Smooth muscle cell of the umbilical artery (primary cell): ENCODE measurements at places on chromosomes 2 and 18. TPM values are rescaled to one million over a fixed set of nuclear protein-coding genes. Genes with fewer than 3 reads are reported as not detected.

Gene G6PC2
- total RNA-seq = not detected in 2 replicates

Gene GAD1
- total RNA-seq = not detected in 2 replicates

Gene C2orf92
- 3.1 and 3.9 TPM in 2 replicates for total RNA-seq

Gene OSR1
- 1.2 and 1.8 TPM in 2 replicates for total RNA-seq

Gene NR4A2
- 0.30 TPM in 1 of 2 replicates, not detected in the other for total RNA-seq

Gene SCN7A
- under 0.01 and 0.23 TPM in 2 replicates for total RNA-seq

Gene CEP192
- total RNA-seq = 25.5 and 36.1 TPM in 2 replicates

Gene NPHP1
- 3.6 and 5.0 TPM in 2 replicates for total RNA-seq

Gene GAREM1
- total RNA-seq = 3.0 and 5.1 TPM in 2 replicates

Gene SNRPD1
- total RNA-seq = 7.7 and 14.1 TPM in 2 replicates

Gene EFR3B
- total RNA-seq = 1.4 and 2.4 TPM in 2 replicates

Gene CSRNP3
- total RNA-seq = 2.7 and 3.9 TPM in 2 replicates

Gene CKAP2L
- 2.1 and 15.4 TPM in 2 replicates for total RNA-seq

Gene POTEC
- not detected in 2 replicates for total RNA-seq

Gene KCNJ3
- under 0.01 TPM in 1 of 2 replicates, not detected in the other for total RNA-seq

Gene IFIH1
- total RNA-seq = 5.6 and 6.6 TPM in 2 replicates

Gene CCT4
- total RNA-seq = 165 and 217 TPM in 2 replicates

Gene MALL
- 0.30 and 1.2 TPM in 2 replicates for total RNA-seq

Gene HRH4
- total RNA-seq = 0.05 and 0.30 TPM in 2 replicates

Gene C18orf32
- 14.6 and 16.8 TPM in 2 replicates for total RNA-seq

Gene ACMSD
- total RNA-seq = not detected in 2 replicates

Gene TLX2
- not detected in 2 replicates for total RNA-seq

Gene BBS5
- 4.5 and 5.5 TPM in 2 replicates for total RNA-seq

Gene MEIS1
- 45.0 and 146 TPM in 2 replicates for total RNA-seq

Gene TRIM54
- not detected in 2 replicates for total RNA-seq

Gene KCNG2
- total RNA-seq = not detected in 2 replicates

Gene CNGA3
- total RNA-seq = 0.05 TPM in 1 of 2 replicates, not detected in the other

Gene SRD5A2
- total RNA-seq = not detected in 2 replicates

Gene SERPINB13
- total RNA-seq = not detected in 2 replicates
